ENCODE measurements at places on chromosomes 2 and 18.
A peak's percentile ranks its signal among the peaks of the same experiment; 100 is the strongest.

- DNase-seq: no peak
These were observed 23.4 kb downstream of the CDH2 start for GRCh38 chr18:28153485-28154065.

- DNase-seq: no peak
These were observed 69.6 kb downstream of the HPCAL1 start for GRCh38 chr2:10372203-10372861.

- no peak for DNase-seq
These were observed 98.2 kb downstream of the MRO start for GRCh38 chr18:50721451-50722120.

GRCh38 chr2:70923378-70924015, 12.2 kb upstream of the ATP6V1B1 start:
- peak; percentile 45 for DNase-seq

GRCh38 chr2:134014196-134014960, 239.5 kb upstream of the MGAT5 start:
- no peak for DNase-seq

GRCh38 chr2:200090683-200091082, 135.3 kb downstream of the MAIP1 start:
- no peak for DNase-seq

GRCh38 chr2:140905083-140905781, 1225.6 kb downstream of the LRP1B start:
- DNase-seq: no peak

GRCh38 chr2:85327160-85327821, 498 bp downstream of the TGOLN2 start:
- DNase-seq: peak; percentile 76

DNA sequence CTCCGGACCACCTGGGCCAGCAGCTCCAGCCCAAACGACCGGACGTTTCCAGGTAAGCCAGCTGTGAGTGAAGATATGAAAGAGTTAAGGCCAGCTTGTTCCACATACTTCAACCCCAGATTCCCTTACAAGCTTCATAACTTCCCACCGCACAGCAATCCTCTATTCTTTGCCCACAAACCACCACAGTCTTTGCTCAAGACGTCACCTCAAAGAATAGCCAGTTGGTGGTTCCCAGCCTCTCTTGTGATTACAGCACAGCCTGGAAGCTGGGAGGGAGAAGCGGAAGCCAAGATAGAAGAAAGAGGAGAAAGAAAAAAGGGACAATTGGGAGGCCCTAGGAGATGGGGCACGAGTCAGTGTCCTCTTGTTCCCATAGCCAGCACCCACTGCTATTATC, 70.6 kb downstream of the NRP2 start:
- no peak for DNase-seq
